ENCODE measurements at places on chromosomes 16 and 17.

DNA sequence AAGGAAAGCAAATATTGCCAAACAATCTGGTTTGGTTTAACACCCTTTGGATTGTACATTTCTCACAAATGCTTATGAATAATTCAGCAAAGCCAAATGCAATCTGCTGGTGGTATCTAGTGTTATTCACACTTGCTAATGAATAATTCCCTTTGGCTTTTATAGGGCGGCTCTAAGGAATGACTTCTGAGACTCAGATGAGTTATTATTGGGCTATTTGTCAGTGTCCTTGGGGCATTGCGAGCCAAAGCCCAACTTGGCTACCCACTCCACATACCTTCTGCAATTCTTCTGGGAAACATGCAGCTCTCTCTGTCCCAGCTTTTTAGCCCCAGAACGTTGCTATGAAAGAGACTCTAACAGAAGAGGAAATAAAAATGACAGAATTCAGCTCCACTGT, 41.1 kb downstream of the FTO start:
- no peak for DNase-seq

DNA sequence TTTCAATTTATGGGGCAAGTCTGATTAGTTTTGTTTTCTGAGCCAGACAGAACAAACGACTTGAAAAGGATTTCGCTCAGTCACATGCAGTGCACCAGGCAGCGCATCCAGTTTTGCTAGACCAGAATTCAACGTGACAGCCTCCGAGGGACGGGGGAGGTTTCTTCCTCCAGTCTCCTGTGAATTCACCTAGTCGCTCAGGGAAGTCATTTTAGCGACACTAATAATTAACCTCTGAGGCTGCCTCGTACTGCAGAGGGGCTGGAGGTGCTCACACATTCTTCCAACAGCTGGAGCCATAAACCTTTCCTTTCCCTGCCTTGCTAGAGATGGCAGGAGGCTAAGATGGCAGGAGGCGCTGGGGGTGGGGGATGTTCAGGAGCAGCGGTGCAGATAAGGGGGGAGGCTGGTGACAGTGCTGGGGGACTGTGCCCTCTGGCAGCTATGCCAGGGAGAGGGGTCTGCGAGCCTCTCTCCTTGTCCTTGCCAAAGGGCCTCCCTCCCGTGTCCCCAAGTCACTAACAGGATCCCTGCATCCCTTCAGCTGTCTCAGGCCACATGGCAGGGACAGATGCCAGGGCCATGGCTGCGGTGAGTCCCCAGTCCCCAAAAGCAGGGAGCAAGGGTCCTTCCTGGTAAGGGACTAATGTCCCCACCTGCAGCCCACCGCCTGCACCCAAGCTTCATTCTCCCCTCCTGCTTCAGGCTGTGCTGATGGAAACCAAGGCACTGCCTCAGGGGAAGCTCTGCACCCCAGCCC, 24.0 kb downstream of the MXRA7 start:
- DNase-seq, result no peak

- DNase-seq, result no peak
These were observed 3.3 kb upstream of the KRT35 start for GRCh38 chr17:41483991-41484826.

DNA sequence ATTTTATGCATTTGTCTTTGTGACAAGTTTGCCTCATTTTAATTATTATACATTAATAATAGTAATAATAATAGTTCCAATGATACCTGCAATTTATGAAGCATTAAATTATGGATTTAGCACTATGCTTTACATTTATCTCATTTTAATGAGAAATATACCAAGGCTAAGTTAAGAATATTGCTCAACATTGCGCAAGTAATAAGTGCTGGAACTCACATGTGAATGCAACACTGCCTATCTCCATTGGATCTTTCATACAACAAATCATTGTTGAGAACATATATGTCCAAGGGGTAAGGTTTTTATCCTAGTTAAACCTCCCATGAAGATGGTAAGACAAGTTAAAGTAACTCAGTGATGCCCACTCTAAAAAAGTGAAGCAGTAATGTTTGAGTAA, 703.7 kb upstream of the SOX9 start:
- DNase-seq, result no peak

- no peak for DNase-seq
These were observed 204.3 kb upstream of the PSMD7 start for GRCh38 chr16:74092336-74092735.

DNA sequence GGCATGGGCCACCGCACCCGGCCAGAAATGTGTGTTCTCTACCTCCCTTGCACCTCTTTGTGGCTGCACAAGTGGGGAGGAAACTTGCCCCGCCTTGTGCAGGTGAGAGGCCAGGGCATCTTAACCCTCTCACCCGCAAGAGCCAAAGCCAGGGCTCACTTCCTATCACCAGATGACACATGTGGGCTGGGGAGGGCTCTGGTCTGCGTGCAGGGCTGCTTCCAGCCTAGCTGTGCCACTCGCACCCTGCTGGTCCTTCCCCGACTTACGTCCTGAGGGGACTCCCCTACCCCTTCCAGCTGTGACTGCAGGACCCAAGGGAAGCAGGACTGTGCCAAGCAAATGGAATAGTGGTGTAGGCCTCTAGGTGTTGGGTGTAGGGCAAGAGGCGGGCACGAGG, 6.9 kb downstream of the MIEF2 start:
- no peak for DNase-seq

DNA sequence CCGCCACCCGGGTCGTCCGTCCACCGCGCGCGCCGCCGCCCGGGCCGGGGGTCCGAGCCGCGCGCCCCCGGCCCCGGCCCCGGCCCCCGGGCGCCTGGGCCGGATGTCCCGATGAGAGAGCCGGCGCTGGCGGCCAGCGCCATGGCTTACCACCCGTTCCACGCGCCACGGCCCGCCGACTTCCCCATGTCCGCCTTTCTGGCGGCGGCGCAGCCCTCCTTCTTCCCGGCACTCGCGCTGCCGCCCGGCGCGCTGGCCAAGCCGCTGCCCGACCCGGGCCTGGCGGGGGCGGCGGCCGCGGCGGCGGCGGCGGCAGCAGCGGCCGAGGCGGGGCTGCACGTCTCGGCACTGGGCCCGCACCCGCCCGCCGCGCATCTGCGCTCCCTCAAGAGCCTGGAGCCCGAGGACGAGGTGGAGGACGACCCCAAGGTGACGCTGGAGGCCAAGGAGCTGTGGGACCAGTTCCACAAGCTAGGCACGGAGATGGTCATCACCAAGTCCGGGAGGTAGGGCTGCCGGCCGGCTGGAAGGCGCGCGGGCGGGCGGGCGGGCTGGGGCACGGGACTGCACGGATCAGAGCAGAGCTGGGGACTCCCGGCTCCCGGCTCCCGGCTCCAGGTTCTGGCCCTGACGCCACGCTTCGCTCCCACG, 548 bp downstream of the TBX2 start:
- no peak for DNase-seq

- no peak for DNase-seq
These were observed 50.4 kb upstream of the HS3ST2 start for GRCh38 chr16:22763437-22764080.

DNA sequence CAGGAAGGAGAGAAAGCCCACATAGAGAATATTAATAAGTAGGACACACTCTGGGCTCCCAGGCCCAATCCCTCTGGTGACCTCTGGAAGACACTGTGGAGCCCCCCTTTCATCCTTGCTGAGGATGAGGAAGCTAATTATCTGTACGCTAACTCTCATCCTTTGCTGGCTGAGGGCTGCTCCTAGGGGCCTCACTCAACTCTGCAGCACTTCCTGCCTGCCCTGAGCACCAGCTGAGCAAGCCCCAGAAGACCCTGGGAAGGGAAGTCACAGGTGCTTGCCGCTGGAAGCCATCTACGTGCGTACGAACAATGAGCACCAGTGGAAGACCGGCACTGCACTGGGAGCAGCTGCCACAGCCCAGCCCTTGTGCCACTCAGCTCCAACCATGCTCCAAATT, 145.8 kb upstream of the CDH5 start:
- no peak for DNase-seq

DNA sequence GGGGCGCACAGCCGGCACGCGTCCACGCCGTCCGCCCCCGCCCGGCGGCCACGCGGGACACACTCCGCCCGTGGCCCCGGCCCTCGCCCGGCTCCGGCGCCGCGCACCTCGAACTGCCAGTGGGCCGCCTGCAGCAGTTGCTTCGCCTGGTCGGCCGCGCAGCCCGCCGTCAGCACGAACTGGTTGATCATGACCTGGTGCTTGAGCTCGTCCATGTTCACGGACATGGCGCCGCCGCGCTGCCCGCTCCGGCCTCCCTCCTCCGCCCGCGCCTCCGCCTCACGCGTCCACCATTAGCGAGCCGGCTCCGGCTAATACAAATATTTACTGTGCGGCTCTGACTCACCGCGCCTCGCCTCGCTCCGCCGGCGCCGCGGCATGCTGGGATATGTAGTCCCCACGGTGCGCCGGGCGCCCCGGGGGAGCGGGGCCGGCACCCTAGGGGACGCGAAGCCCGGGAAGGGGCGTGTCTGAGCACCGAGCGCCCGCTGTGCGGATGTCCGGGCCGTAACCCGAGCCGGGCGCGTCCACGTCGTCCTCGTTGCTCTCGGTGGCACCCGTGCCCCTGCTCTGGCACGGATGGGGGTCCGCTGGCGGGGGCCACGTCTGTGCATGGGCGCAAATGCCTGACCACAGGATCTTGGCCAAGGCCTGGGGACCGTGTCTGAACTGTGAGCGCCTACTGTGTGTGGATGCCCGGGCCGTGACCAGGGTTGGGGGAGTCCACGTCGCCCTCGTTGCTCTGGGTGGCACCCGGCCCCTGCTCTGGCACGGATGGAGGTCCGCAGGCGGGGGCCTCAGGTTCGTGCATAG, at the start of gene UBALD1:
TSS of gene UBALD1 (minus strand) at position 318 of the 813 bp plus-strand sequence. CDS start at position 227, 91 bp downstream.
- peak; percentile 95 for DNase-seq

GRCh38 chr17:79748295-79749099, 17.8 kb downstream of the ENPP7 start:
- no peak for DNase-seq

DNA sequence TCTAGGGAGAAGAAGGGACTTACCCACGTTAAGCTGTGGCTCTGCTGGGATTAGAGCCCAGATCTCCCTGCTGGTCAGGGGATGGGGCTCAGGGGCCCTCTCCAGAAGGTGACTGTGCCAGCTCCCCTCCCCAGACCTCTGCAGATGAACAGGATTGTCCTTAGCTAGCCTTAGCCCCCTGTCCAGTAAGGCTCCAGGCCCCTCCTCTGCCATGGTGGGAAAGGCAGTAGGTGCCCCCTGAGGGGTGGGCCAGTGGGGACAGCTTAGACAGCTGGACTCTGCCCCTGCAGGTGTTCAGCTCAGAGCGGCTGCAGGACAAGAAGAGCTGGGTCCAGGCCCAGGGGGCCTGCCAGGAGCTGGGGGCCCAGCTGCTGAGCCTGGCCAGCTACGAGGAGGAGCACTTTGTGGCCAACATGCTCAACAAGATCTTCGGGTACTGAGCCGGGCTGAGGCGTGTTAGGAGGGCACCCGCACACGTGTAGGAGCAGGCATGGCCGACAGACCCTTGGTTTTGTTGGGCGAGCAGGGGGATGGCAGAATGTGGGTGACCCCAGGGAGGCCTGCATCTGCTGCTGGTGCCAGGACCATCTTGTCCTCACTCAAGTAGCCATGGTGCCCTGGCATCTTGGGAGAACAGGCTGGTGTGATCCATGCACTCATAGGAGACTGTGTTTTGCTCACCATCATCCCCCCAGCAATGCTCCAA, 50.9 kb downstream of the MRC2 start:
- no peak for DNase-seq

DNA sequence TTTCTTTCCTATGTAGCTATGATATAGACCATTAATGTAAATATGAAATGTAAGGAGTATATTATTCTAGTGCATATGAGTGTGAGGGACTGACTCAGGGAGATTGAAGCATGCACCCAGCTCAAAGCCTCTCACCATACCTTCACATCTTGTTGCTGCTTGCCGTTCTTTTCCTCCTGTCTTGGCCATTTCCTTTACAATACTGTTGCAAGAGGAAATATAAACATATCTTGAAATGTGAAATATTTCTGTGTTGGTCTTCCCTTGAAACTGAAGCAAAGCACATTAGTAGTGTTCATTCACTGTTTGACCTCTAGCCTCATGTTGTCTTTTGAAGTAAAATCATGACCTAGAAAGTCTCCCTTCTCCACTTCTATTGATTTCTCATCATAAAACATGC, 46.6 kb downstream of the PHKB start:
- no peak for DNase-seq

DNA sequence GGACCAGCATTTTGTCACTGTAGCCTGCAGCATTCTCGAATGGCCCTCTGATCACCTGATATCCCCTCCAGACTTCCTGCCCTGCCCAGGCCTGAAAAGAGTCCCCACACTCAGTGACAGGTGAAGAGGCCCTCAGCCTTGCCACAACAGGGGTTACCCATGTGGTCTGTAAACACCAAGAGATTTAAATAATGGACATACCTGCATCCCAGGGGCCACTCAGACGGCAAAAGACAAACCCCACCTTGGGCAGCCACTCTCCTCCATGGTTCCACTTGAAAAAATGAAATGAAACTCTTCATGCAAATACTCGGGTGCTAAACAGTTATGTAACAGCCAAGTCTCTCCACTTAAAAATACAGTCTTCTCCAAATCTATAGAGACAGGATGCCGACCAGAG, 22.9 kb upstream of the PECAM1 start:
- peak; percentile 70 for DNase-seq

DNA sequence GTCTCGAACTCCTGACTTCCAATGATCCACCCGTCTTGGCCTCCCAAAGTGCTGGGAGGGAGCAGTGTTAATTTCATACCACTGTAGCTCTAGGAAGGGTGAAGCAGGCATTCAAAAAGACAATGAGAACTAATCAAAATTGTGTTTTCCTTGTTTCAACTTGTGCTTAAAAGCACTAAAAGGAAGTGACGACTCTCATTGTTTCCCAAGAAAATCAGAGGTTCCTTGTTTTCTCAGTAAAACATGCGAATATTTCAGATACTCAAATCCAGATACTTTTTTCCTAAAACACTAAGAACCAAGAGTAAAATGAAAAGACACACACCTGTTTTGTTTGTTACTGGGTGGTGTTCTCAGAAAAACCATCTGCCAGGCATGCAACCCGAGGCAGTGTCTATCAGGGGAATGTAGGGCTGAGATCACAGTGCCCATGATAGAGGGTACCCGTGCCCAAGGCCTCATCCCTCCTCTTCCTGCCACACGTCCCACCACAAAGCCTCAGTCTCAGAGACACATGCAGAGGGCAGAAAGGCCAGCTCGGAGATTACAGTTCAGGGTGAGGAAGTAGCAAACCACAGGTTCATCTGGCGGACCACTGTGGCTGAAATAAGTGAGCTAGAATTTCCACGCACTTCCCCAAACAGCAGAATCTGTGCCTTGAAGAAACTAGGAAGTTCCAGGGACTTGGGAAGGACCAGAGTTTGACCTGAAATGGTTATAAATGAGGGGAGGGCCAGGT, 33.7 kb downstream of the GINS3 start:
- DNase-seq, result peak; percentile 56

- no peak for DNase-seq
These were observed 1.3 kb upstream of the CENPV start for GRCh38 chr17:16354585-16354984.

DNA sequence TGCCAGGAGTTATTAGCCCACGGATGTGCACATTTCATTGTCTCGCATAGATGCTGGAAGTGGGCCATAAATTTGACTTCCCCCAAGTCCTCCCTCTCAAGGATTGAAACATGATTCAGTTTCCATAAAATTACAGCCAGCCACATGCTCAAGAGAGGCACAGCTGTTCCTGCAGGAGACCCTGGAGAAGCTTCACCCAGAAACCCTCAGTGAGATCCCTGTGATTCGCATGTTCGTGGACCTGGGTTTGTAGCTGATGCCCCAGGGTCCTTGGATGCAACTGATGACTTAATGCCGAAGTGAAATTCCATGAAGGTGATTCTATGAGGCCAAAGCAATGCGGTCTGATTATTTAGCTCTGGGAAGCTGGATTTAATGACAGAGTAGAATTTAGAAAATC, 24.7 kb upstream of the AQP8 start:
- DNase-seq, result no peak

GRCh38 chr16:450785-451512, 25.5 kb downstream of the RAB11FIP3 start:
- no peak for DNase-seq

Data from GM12865 (cell line).